ENCODE measurements at places on chromosomes 7 and 10.

DNA sequence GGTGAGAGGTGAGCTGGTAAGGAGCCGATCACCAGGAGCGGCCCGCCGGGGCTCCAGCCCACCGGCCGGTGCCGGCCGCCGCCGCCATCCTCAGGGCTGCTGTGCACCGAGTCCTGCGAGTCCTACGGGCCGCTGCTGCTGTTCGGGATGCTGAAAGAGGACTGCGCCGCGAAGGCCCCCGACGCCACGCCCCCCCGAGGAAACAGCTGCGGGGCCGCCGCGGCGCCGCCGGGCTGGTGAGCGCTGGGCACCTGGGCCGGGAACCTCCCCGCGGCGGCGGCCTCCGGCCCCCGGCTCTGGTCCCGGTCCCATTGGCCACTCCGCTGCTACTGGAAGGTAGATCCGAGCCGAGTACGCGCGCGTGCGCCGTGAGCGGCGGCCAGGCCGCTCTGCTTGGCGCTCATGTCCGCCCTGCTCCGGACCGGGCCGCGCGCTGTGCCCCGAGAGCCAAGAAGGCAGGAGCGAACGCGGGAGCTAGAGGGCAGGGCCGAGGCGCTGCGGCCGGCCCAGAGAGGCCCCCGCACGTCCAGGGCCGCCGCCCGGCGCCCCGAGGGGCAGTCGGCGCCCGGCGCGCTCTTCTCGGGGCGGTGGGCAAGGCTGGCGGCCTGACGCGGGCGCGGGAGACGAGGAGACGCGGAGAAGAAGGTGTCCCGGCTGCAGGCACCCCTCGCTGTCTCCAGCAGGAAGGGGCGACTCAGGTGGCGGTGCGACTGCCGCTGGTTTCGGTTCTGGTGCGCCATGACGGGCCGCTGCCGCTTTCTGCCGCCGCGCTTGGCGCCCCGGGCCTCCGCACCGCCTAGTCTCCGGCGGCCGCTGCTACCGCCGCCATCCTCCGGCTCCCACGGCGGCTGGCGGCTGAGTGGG is 121.3 kb upstream of the WIPF3 start:
- peak; percentile 29 for DNase-seq

GRCh38 chr7:108825581-108825909 is 255.9 kb downstream of the DNAJB9 start:
- no peak for DNase-seq

DNA sequence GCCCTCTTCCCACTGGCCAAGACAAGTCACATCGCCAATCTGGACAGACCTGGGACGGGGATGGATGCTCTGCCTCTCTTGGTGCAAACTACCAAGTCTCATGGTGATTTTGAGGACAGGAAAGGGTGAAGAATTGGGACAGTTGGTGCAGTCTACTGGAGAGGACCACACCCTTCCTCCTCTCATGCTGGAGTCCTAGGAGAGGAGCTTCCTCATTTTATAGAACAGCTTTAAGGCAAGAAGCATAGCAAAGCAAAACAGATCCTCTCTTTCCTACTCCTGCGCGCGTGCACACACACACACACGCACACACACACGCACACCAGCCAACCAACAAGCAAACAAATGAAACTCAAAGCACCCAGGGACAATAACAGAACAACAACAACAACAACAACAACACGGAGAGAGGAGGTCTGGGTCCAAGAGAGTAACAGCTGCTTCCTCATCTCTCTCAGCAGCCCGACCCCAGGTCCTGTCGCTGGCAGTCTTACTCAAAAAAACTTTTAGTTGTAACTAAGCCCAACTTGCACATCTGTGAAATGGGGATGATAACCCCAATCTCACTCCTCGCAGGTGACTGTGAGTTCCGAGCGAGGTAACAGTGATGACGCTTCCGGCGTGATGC is 83.4 kb downstream of the TMEM178B start:
- no peak for DNase-seq

DNA sequence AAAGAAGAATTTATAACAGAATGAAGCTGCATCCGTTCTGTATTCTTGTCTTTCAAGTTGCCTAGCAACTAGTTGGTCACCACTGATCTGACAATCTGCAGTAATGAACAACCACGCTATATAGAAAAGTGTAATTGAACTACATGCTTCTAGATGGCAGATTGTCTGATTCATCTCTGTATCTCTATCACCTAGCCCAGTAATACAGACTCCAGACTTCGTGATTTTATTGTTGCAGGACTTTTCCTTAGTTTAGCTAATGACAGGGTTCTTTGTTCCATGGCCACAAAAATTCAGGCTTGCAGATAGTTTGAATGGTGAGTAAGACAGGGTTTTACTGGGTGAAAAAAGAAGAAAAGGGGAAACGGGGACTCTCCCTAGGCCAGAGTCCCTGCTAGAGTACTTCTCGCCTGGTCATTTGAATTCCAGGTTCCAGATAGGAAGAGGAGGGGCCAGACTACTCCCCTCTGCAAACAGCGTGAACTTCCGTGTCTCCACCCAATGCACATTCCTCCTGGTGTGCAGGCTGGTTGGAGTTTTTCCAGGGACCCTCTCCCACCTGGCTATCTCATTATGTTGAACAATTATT is 45.9 kb downstream of the COL1A2 start:
- no peak for DNase-seq

GRCh38 chr7:121530227-121531174 is 134.4 kb upstream of the FAM3C start:
- DNase-seq = no peak

GRCh38 chr10:23474626-23475025 is 35.8 kb downstream of the OTUD1 start:
- DNase-seq = no peak

DNA sequence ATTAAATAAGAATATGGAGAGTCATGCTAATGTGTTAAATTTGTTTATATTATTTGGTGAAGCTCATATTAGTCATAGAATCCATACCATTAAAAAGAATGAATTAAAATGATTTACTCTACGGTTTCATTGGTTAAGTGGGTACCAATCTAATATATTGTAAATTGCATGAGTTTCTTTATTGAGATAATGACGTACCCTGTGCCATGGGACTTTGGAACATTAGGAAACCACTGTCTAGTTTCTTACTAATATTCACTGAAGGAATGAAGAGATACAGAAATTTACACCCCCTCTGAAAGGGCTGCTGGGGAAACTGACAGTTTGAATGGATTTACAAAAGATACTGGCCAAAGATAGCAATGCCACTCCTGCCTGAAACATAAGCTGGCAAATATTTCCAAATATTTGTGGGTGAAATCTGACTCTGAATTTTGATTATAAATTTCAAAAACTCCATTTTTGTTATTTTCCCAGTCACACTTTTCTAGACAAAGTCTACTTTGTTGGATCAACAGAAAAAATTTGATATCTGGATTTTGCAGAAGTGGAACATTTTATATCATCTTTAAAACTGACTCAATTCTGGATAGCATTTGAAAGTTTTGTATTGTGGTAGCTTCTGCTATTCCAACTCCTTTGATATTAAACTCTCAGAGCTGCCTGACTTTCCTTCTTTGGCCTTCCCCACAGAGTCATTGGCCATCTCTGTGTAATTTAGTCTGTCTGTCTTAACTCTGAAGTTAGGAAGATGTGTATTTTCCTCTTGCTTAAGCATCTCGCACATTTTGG is 22.3 kb downstream of the MDFIC start:
- no peak for DNase-seq

DNA sequence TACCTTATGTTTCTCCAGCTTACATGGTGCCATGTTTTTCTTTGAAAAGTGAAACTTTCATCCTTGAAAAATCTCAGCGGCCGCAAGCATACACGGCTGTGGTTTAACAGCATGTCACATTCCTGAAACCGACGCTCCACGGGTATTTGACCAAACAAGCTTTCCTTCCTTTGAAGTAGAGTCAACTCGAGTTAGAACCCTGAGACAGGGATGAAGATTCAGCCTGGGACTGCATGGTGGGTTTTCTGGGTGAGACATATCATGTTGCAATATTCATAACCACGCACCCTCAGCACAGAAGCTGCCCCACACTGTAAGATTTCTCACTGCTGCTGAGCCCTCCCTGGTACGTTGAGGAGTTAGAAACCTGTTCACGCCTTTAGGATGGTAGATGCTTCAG is 8.1 kb downstream of the CYP26A1 start:
- DNase-seq = no peak

- DNase-seq = no peak
Measured at GRCh38 chr10:97188261-97188711, 2.5 kb upstream of the SLIT1 start.

DNA sequence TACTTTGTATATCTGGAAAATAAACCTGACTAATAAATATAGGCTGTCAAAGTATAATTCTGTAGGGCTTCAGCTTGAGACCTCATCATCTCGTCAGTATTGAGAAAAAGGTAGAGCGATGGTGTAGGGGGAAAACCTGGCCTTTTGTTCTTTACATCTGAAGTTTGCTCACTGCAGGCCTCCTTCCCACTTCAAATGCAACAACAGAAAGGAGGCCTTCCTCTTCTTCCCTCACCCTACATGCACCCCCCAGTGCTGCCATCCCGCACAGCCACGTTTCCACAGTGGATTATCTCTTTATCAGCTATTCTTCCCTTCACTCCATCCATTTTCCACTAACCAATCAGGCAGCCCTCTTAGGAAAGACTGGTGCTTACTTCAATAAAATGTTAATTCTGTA is 112.3 kb downstream of the VTI1A start:
- DNase-seq = no peak

All from stimulated activated naive CD4-positive, alpha-beta T cell (primary cell).